ENCODE measurements at places on chromosomes 16 and 17. TPM values are rescaled to one million over a fixed set of nuclear protein-coding genes. Genes with fewer than 3 reads are reported as not detected.

- no peak for DNase-seq
Measured at GRCh38 chr16:86090461-86091170, 191.7 kb downstream of the IRF8 start.

DNA sequence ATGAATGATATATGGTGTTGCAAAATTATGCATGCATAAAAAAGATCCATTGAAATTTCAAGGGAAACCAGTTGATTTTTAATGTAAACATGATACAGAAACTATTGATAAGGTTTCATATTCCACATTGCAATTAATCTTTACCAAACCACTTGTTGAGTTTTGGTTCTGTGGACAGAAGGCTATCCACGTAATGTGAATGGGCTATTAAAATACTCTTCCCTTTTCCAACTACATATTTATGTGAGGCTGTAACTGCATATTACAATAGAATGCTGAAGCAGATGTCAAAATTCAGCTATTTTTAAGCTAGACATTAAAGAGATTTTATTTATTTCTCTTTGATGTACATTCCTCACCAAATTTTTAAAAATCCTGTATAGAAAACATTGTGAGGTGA is 33.7 kb upstream of the VPS4A start:
- DNase-seq, result no peak

DNA sequence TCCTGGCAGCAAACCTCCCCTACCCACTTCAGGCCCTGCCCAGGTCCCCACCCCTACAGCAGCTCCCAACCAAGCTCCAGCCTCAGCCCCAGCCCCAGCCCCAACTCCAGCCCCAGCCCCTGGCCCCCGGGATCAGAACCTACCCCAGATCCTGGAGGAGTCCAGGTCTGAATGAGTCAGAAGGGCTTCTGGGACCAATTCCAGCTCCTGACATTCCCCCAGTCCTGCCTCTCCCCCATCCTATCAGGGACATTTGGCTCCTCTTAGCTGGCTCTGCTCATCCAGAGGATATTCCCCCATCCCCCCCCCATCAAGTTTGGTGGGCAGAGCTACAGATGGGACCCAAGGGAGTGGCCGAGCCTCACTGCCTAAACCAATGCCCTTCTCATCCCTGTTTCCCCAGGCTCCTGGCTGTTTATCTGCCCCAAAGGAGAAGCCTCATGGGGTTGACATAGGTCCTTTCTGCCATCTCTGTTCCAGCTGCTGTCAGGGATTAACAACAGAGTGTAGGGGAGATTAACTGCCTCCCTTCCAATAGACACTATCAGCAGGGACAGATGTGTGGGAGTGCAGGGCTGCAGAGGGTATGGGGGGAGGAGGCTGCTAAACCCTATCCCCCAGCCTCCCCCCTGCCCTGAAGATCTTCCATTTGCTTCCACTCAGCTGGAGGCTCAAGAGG is 16.5 kb downstream of the CNTNAP1 start:
- peak; percentile 83 for DNase-seq

DNA sequence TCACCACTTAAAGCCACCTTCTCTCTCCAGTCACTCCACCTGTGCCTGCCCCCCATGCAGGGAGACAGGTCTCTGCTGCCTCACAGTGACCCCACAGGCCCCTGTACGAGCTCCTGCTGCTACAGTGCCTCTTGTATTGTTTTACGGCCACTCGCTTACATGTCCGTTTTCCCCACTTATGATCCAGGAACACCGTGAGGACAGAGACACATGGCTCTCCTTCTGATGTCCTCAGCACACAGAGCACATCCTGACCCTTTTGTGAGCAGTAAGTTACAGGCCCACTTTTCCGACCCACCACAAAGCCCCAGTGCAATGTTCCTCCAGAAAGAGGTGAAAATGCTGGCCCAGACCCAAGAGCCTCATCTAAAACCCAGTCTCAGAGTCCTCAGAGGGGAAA is 84.8 kb upstream of the GNAO1 start:
- DNase-seq, result no peak

GRCh38 chr16:57471209-57471608 is 8.7 kb downstream of the POLR2C start:
- DNase-seq, result no peak

DNA sequence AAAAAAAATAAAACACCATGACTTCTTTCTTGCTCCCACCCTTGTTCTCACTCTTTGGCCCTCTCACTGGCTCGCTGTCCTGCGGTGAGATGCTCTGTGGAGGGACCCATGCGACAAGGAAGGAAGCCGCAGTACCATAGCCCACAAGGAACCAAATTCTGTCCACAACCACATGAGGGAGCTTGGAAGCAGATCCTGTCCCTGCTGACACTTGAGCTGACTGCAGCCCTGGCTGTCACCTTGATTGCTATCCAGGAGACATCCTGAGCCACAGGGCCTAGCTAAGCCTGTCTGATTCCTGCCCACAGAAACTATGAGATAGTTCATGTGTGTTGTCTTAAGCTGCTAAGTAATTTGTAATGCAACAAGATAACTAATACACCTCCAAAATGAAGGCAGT is 4.8 kb upstream of the MT2A start:
- peak; percentile 64 for DNase-seq

- no peak for DNase-seq
Measured at GRCh38 chr17:50277357-50277754, 3.1 kb downstream of the TMEM92 start.

GRCh38 chr17:41655611-41656111 is 31.3 kb upstream of the KRT17 start:
- DNase-seq, result no peak

DNA sequence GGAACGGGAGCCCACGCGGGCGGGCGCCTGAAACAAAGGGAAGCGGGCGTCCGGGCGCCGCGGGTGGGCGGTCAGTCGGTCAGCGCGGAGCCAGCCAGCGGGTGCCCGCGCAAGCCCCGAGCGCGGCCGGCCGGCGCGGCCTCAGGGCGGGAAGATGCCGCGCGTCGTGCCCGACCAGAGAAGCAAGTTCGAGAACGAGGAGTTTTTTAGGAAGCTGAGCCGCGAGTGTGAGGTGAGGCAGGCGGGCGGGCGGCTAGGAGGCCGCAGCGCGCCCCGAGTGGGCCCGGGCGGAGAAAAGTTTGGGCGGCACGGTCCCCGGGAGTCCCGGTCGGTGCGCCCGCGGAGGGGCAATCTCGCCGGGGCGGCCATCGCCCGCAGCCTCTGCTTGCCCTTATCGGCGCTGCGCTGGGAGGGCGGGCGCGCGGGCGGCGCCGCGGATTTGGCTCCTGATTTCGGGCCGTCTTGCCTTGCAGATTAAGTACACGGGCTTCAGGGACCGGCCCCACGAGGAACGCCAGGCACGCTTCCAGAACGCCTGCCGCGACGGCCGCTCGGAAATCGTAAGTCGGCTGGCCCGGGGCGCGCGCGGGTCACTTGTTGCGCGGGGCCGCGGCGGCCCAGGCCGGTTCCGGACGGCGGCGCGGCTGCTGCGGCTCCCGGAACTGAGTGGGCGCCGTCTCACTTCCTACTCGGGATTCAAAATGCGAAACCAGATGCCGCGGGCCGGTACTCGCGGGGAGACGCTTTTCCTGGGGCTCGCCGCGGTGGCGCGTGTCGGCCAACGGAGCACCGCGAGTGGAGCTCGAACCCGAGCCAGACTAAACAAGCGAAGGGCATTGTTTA is 526 bp downstream of the CBFB start:
- peak; percentile 55 for DNase-seq

DNA sequence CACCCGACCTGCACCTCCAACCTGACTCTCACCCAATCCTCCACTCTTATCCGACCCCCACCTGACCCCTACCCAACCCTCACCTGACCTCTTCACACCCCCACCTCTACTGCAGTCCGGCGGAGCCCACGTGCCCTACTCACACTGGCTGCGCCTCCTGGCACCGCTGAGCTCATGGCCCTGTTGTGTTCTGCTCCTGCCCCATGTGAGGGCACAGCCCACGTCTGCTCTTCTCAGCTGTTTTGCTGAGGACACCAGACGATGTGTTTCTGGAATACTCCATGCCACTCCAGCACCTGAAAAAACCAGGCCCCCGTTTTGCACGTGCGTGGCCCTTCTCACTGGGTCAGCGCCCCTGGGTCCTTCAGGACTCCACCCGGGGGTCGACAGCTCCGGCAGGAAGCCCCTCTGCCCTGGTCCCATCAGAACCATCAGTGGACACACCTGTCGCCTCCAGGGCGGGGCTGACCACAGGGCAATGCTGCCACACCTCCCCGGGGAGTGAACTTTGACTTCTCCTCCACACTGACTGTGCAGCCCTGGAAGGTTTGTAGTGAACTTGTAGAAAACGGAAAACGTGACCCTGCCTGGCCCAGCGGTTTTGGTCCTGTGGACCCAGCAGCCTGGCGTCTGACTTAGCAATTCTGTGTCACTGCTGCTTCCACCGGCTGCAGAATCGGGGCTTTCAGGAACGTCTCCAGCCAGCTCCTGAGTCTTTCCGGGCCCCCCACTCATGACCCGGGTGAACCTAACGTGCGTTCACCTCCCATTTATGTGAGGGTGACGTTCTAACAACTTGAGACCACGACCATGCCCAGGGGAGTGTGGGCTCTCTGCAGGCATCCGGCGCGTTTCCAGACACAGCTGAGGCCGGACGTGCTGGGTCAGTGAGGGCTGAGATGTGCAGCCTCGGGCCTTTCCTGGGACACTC is 5.7 kb upstream of the RAB40B start:
- DNase-seq, result no peak

- DNase-seq, result no peak
Measured at GRCh38 chr16:23225634-23226033, 43.1 kb downstream of the SCNN1G start.

GPR142 gene
- total RNA-seq, result not detected

- no peak for DNase-seq
Measured at GRCh38 chr17:62867303-62867702, 59.2 kb upstream of the MARCHF10 start.

DNA sequence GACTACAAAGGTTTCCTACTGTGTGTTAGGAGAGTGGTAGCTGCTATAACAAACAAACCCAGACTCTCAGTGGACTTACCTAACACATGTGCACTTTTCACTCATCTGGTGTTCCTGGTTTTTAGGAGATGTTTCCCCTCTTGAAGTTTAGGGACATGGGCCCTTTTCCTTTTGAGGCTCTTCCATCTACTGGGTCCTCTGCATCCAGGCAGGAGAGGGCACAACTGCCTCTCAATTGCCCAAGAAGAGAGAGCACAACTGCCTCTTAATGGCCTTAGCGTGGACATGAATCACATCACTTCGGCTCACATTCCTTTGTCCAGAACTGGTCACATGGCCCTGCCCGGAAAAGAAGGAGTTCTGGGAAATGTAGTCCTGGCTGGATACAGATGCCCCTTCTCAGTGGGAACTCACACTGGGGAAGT is 9.8 kb upstream of the TNRC6C start:
- peak; percentile 43 for DNase-seq

DNA sequence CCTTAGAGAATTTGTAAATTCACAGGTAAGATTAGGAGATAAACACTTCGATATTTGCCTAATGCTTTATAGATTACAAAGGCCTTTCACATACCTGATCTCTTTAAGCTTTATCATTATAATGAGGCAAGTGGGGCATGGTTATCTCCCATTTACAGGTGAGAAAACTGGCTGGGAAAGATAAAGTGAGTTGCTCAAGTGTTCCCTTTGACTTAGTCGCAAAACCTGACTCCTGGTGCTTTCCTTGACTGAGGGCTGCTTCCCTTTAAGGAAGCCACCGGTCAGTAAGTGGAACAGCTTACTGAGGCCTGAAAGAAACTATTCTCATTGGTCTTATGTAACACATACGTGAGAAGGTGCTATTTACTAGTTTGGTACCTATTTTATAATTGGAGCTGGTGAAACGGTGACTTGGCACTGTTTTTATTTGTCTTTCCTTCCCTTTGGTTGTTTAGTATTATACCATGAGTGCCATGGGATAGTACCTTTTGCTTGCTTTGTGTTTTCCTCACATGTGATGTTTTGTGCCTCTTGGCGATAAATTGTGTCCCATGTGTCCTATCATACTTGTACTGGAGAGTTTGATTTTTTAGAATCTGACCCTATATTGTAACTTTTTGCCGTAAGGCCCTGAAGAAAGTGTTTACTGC is 57.2 kb downstream of the NUP88 start:
- no peak for DNase-seq

DNA sequence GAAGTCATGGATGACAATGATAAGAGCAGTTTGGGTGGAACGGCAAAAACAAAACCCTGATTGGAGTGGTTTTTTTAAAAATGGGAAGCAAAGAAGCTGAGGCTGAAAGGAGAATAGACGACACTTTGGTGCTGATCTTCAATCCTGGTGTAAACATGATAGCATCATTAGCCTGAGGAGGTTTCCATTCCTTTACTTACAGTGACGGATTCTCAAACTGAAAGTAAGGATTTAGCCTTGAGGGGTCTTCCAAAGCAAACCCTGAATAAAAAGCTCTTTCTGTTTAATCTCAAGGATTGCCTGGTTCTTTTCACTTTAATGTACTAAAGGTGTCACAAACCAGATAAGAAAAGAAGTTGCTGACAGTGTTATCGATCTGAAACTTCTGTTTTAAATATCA is 69.3 kb downstream of the KCNJ2 start:
- no peak for DNase-seq

DNA sequence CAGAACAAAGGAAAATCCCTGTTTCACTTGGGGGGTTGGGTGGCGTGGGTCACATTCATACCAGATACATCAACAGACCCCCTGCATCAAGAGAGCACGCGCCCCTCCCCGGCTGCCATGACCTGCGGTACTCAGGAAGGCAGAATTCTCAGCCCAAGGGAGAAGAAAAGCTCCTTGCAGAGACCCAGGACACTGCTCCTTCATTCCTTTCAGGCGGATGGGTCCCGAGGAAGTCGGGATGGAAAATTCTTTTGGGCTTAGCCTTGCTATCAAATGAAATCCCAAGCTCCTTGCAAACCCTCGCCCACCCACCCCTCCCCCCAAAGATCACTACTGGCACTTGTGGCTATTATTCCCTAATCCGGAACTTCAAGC is 40.6 kb downstream of the HIC1 start:
- no peak for DNase-seq

GRCh38 chr17:49545806-49546545 is 29.7 kb upstream of the NXPH3 start:
- DNase-seq, result no peak

TCAP gene
- 0.24 TPM for total RNA-seq

GRCh38 chr16:69036399-69037091 is 68.9 kb upstream of the HAS3 start:
- no peak for DNase-seq

DNA sequence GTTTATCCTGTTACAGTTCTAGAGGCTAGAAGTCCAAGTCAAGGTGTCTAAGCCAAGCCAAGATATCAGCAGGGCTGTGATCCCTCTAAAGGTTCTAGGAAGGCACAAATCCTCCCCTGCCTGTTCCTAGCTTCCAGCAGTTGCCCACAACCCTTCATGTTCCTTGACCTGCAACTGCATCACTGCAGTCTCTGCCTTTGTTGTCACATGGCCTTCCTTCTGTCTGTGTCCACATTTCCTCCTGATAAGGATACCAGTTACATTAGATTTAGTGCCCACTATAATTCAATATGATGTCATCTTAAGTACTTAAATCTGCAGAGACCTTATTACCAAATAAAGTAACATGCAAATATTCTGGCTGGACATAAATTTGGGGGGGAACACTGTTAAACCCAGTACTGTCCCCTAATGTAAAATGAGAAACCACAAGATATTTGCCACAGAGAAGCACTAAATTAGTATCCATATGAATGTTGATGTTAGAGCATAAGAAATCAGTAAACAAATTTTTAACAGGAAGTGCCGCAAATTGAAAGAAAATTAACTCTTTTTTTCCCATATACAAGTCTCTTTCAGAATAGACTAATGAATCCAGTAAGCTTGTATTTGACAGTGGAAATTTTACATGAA is 4.7 kb downstream of the UQCRC2 start:
- DNase-seq, result no peak

- DNase-seq, result no peak
Measured at GRCh38 chr17:27893841-27894503, 807 bp upstream of the LYRM9 start.

GRCh38 chr17:76089680-76090516 is 10.9 kb downstream of the ZACN start:
- DNase-seq, result no peak

ZNF750 gene
- total RNA-seq, result not detected

TRPV2 gene
- 123 TPM for total RNA-seq

All from RPMI7951 (cell line).